H54 (cell line): ENCODE measurements at places on chromosomes 5 and 9.

GRCh38 chr5:147966326-147966725, 60.0 kb upstream of the C5orf46 start:
- DNase-seq, result no peak

DNA sequence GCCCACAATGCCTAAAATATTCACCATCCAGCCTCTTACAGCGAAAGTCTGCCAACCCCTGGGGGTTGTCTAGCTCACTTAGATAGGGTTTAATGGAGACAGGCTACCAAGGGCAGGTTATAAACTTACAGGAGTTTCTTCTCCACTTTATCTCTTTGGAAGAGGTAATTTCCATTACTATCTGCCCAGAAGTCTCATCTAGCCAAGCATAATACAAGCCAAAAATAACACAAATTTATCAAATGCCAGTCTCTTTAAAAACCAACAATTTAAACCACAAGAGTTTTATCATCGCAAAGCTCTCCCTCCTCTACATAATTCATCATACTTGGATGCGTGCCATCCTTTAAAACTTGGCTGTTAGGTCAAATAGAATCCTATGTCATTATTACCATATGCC, 6.2 kb downstream of the RBM22 start:
- DNase-seq, result no peak

- DNase-seq, result no peak
Observed at GRCh38 chr9:81976351-81976750, 12.2 kb upstream of the SPATA31D1 start.

GRCh38 chr5:153893817-153894216, 144.9 kb downstream of the FAM114A2 start:
- no peak for DNase-seq

- no peak for DNase-seq
Observed at GRCh38 chr9:31774571-31774970, 609.9 kb upstream of the ACO1 start.

DNA sequence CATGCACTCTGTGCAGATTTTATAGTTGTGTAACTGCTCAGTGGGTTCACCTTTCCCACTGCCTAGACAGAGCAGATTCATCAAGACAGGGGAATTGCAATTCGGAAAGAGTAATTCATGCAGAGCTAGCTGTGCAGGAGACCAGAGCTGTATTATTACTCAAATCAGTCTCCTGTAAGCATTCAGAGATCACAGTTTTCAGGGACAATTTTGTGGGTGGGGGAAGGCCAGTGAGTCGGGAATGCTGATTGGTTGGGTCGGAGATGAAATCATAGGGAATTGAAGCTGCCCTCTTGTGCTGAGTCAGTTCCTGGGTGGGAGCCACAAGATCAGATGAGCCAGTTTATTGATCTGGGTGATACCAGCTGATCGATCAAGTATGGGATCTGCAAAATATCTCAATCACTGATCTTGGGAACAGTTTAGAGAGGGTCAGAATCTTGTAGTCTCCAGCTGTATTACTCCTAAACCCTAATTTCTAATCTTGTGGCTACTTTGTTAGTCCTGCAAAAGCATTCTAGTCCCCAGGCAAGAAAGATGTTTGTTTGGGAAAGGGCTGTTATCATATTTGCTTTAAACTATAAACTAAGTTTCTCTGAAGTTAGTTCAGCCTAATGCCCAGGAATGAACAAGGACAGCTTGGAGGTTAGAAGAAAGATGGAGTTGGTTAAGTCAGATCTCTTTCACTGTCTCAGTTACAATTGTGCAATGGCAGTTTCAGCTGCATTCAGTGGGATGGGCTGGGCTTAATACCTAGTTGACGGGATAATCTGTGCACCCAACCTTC, 12.7 kb upstream of the SVEP1 start:
- no peak for DNase-seq

DNA sequence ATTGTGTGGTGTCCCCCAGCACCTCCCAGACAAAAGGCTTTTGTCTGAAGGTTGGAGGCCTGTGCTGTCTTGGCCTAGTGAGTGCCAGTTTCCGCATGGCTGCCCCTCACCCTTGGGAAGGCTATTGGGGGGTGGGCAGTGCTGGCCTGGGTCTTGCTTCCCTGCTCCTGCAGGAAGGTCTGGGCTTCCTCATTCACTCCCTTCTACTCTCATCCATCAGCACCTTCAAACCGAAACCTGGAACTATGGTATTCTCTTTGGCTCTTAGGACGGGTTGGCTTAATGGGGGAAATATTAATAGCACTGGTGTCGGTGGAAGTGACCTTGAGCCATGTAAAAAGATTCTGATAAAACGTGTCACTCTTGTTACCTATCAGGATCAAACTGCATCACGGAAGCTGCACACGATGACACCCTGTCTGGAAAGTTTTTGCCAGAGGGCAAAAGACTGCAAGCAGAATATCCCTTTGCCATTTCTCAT, 34.0 kb upstream of the GLRX start:
- no peak for DNase-seq

DNA sequence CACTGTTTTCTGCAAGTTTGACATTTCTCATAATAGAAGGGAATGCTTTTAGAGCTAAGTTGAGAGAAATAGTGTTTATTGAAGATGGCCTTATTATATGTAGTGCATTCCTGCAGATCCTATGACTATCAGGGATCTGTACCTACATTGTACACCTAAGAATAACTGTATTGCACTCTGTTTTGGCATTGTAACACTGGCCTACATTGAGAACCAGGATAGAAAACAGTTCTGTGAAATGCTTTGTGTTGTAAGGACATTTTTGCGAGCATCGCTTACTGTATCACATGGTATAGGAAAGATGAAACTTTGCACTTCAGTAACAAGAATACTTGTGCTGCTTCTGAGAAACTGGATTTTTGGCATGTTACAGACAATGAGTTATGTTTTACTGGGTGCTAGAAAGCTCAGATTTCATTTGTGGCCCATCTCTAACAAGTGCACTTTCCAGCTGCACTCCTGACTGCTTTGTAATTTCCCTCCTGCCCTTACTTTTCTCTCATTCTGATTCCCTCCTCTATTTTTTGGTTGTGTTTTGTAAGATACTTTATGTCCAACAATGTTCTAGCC, 30.6 kb downstream of the C9orf85 start:
- no peak for DNase-seq

DNA sequence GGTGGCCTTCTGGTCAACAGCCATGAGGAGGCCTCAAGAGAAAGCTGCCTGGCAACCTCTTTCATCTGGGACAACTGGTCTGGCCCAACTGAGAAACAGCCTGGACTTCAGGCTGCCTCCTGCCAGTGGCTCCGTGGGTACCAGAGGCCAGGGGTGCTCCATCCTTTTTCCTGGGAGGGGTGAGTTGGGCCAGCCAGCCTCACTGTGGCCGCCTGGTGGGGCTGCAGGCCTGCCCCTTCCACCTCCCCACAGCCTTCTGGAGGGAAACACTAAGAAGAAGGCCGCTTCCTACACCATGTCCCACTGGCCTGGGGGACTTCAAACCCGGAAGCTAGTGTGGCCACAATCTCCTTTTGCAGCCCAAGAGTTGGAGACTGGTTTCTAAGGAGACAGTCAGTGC, 13.8 kb upstream of the NKD2 start:
- no peak for DNase-seq

DNA sequence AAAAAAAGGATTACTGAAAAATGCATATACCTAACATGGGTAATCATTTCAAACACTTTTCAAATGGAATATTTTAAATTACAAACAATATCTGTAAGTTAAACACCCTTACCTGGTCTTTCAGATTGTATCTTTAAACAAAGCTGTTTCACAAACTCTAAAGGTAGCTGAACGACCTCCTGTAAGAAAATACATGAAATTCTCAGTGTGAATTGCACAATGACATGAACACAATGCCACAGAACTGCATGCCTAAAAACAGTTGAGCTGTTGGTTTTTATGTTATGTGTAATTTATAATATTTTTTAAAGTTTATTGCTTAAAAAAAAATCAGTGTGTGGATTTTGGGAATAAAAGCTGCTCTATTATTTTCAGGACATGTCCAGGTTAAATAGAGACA, 17.5 kb downstream of the IPPK start:
- no peak for DNase-seq

GRCh38 chr5:315488-316209, 5.9 kb upstream of the AHRR start:
- no peak for DNase-seq
